Cerebellar nuclear complex (tissue), 1 donor: ENCODE measurements at places on chromosomes 5 and 9.

- no peak for DNase-seq
Observed at GRCh38 chr5:36311956-36312355, 10.3 kb upstream of the RANBP3L start.

- no peak for DNase-seq
Observed at GRCh38 chr5:148923023-148923422, 96.6 kb downstream of the ADRB2 start.

DNA sequence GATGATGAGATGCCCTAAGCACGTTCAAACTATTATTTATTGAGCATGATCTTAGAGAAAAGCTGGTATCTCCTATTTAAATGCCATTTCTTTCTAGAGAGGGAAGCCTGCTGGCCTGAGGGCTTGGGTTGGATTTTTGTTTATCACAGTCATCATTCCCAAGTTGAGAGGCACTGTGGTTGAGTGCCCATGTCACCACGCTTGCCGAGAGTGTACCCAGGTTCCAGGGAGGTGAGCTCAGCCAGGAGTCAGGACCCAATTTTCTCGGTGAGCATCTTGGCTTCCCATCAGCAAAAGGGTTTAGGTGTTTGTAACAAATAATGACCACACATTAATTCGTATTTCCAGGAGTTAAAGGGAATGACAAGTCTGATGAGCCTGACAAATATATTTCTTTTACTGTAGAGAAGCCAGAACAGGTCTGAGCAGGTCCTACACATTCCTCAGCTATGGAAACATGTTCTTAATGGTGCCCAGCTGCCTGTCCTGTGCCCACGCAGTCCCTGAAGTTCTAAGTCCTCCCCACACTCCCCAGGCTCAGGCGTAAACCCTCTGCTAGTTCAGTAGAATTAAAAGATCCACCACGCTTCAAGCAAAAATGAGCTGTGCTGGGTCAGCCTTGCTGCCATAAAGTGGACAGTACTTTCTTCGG is 258.9 kb upstream of the IRX2 start:
- DNase-seq = no peak

DNA sequence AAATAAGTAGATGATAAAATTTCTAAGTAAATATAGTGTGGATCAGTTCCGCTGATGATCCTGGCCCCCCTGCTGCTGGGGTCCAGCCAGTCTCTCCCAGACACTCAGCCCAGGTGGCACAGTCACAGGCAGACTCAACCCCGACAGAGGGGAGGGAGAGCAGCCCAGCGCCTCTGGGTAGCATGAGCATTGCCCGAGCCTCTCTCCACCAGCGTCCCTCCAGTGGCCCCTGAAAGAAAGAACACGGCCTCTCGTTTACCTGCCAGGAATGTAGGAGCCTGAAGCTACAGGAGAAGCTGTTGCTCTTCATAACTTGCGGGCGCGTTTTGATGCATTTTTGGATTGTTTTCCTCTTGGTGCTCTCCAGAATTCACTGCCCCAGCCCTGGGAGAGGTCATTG is 68.8 kb upstream of the ICE1 start:
- DNase-seq = no peak

GRCh38 chr9:102974530-102974929 is 20.6 kb upstream of the CYLC2 start:
- no peak for DNase-seq

DNA sequence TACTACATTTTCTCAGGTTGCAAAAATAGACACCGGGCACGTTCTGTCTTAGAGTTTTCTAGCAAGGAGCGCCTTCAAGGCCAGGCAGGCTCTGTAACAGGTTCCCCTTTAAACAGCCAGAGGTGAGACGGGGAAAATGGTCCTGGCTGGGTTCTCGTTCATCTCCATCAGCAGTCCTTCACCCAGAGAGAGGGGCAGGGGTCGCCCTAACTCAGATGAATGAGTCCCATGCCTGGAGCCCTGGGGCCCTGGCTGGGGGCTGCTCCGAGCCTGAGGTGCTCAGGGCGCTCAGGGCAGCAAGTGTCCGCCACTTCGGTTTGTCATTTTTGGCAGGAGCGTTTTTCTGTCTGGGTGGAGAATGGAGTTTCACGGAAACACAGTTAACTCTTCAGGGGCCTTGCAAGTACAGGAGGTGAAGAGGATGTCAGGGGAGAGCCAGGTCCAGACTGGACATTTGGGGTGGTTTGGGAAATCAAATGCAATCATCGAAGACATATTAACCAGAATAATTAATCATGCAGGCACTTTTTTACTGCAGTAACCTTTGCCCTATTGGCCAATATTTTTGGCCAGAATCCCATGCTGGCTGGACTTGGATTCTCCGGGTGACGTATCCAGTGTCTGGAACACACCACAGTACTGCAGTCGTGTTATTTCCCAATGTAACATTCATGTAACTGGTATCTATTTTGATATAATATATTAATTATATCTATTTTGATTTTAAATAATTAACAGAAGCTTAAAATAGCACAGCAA is 2.9 kb downstream of the NTNG2 start:
- DNase-seq = no peak

- DNase-seq = no peak
Observed at GRCh38 chr9:96442491-96442890, 7.5 kb upstream of the HABP4 start.

DNA sequence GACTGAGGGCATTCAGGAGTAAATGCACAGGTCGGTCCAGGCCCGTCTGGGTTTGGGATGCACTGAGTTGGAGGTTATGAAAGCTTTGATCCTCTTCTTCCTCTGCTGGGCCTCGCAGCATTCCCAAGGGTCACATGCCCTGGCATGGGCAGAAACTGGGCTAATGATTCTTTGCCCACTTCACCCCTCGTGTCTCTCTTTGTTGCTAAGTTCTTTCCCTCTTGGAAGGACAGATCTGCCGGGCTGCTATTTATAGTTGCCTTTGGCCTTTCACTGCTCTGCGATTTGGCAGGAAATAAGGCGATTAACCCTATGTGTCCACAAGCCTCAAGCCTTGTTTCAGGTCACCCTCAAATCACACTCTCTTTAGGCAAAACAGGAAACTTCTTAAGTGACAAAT is 66.9 kb downstream of the ENTREP1 start:
- no peak for DNase-seq

- DNase-seq = no peak
Observed at GRCh38 chr9:133327834-133328484, 8.0 kb downstream of the SURF6 start.

DNA sequence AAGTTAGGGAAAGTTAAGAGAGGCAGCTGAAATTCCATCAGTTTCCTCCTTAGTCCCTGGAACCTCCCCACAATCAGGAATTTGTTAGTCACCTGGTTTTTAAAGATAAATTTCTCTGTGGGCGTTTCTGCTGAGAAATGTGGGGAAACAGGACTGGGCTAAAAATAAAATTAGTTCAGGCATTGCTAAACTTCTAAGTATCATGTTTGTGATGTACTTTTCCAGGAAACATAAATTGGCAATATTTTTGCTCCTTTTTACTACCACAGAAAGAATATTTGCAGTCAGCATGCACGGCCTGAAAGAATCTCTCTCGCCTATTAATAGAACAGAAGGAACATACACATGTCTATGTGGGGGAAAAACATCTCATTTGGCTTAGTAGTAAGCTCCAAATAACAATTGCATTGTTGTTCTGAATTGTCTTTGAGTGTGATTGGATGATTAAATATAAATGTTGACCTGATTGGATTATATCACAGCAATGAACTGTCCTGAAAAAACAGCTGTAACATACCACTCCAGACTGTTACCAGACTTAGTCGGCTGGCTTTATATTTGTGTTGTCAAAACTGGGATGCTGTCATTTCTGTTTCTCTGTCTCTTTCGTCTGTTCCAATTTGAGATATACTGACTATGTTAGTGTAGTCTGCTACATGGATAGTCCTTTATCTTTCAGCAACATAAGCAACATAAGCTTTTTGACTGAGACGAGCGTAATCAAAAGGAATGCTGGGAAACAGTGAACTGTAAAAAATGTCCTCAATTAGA is 12.9 kb downstream of the TJP2 start:
- DNase-seq = no peak

GRCh38 chr9:134556531-134557068 is 85.0 kb upstream of the COL5A1 start:
- no peak for DNase-seq

GRCh38 chr5:76838481-76839261 is 11.1 kb upstream of the S100Z start:
- DNase-seq = no peak

DNA sequence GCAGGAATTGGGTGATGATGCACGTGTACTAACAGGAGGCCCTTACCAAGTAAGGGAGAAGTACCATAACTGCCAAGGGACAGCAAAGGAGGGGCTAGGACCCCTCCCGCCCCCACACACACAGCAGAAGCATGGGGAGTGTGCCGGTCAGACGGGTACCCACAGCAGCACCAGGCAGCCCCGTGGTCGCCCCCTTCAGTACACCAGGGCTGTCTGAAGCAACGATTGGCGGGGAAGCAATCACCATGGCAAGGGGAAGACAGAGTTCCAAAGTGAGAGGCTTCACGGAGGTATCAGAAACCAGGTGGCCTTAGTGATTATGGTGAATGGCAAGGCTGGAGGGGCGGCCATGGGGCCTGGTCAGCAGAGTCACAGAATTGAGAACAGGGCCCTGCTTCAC is 72.2 kb downstream of the CAMSAP1 start:
- DNase-seq = no peak

- DNase-seq = no peak
Observed at GRCh38 chr5:101679816-101680215, 616.3 kb downstream of the SLCO4C1 start.

GRCh38 chr5:66230551-66230950 is 86.5 kb downstream of the SREK1 start:
- DNase-seq = no peak

- no peak for DNase-seq
Observed at GRCh38 chr5:112004867-112005622, 248.1 kb upstream of the NREP start.

DNA sequence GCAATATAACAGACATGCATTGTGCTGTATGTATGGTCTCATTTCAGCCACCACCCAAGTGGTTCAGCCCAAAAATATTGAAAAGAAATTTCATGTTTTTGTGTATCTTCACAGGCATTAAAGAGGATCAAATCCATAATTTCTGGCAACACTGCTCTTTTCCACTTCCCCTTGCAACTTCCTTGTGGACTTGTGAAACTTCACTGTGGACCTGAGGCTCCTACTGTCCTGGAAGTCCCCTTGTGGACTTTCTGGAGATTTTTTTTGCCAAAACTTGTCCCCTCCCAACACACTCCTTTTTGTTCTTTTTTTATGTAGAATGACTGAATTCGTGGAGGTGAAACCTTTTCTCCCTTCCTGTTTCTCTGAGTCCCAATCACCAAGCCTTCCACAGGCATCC is 14.3 kb downstream of the OTULINL start:
- DNase-seq = no peak

DNA sequence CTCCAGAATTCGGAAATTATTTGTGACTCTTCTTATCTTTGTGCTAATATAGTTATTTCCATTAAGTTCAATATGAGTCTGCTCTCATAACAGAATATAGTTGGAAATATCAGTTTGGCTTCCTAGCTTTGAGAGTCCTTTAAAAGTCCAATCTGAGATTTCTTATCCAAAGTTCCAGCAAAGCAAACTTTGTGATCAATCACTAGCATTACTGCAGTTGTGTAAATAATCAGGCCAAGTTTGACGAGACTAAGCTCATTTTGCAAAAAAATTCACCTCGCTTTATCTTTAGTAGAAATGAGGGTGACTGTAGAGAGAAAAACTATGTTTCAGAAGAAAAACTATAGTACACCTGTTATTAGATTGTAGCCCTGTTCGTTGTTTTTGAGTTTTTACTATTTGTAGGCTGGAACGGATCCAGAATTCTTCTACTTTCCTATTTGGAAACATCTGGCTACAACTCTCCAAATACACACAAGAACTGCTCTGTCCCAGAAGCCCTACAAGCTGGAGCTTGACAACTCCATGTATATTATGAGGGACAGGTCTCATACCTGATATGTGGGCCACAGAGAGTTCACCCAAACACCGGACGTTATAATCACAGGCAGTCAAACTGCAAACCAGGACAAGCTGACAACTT is 47.8 kb downstream of the RAPGEF1 start:
- DNase-seq = no peak

GRCh38 chr5:82222597-82223574 is 55.3 kb downstream of the RPS23 start:
- DNase-seq = no peak

DNA sequence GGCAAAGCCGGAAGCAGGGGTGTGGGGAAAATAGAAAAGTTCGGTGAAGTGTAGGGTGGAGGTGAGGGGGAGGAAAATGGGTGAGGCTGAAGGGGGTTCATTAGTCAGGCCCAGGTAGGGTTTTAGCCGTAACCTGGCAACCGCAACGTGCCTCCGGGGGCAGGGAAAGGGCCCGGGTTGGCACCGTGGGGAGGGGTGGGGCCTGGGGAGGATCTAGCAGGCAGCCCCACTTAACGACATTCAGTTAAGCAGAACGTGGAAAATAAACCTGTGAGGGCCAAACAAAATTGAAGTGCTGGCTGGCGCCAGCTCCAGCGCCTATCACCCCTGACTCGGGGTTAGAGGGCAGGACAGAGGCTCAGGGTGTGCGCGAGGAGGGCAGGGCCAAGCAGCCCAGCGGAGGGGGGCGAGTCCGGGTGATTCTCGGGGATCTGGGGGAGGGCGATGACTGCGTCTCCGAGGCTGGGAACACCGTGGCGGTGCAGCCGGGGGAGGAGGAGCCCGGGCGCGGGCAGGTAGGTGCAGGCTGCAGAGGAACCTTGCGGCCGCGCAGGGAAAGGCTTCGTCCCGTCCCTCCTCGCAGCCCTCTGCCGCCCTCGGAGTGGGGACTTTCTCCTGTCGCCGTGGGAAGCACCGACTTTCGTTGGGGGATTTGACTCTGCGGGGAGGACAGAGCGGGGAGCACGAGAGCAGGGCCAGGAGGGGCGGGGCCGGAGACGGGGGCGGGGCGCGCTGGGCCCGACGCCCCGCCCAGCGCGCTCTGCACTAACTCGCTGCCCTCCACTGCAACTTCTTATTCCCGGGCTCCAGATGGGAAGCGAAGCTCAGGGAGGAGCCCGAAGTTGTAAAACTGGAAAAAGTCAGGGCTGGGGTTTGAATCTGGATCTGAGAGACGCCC is 5.1 kb downstream of the RGS14 start:
- no peak for DNase-seq

DNA sequence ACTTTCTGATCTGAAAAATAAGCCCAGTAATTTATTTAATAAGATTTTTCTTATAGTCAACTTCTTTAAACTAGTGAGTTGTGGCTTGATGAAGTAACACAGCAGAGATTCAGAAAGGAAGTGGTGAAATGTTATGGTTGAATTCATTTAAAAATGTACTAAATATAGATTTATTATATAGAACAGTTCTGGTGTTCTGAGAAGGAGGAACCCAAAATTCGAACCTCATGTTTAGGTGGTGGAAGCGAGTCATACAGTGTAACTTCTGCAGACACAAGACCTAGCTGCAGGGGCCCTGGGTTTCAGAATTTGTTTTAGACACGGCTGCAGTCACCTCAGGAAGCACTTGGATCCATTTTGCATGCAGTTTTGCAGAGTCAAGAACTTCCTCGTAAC is 188.2 kb downstream of the TRIO start:
- DNase-seq = no peak

- no peak for DNase-seq
Observed at GRCh38 chr9:110006657-110007056, 201.3 kb downstream of the C9orf152 start.
